ENCODE measurements at places on chromosomes 4 and X.
A peak's percentile ranks its signal among the peaks of the same experiment; 100 is the strongest.

DNA sequence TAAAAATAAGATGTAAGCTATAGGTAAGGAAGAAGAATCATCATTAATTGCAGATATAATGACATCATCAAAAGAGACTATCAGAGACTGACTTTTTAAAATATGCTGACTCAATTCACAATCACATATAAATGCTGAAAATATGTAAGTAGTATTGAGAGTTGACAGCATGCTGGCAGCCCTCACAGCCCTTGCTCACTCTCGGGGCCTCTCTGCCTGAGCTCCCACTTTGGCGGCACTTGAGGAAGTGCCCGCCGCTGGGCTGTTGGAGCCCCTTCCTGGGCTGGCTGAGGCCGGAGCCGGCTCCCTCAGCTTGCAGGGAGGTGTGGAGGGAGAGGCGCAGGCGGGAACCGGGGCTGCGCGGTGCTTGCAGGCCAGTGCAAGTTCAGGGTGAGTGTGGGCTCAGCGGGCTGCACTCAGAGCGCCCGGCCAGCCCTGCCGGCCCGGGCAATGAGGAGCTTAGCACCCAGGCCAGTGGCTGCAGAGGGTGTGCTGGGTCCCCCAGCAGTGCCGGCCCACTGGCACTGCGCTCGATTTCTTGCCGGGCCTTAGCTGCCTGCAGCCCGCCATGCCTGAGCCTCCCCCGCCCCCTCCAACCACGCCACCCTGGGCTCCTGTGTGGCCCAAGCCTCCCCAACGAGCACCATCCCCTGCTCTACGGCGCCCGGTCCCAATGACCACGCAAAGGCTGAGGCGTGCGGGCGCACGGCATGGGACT is 68.9 kb downstream of the RAB28 start:
- no peak for DNase-seq

GRCh38 chr4:158268553-158268952 is 58.3 kb downstream of the TMEM144 start:
- DNase-seq: no peak

GRCh38 chrX:103533511-103534216 is 14.4 kb upstream of the RAB40A start:
- no peak for DNase-seq

GRCh38 chrX:24395775-24396174 is 35.3 kb downstream of the SUPT20HL1 start:
- DNase-seq: peak; percentile 40

GRCh38 chr4:145557720-145558119 is 61.5 kb upstream of the MMAA start:
- DNase-seq: peak; percentile 38

DNA sequence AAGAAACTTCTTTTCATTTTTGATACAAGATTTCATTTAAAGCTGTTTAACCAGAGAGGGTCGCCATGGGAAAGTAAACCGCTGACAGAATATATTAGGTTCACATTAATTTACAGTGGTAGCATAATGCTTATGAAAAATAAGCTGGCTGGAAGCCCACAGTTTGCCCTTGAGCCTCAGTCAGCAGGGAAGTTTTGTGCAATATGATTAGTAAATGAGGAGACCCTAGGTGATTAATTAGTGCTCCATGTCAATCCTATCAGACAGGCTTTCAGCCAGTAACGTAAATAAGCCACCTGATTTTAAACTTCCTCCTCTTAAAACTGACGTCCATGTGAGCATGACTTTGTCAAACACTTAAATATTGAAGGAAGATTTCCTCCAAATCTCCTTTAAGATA is 134.2 kb downstream of the TSPAN5 start:
- no peak for DNase-seq

GRCh38 chr4:87839592-87839946 is 6.8 kb downstream of the MEPE start:
- no peak for DNase-seq

GRCh38 chr4:103095080-103095479 is 4.6 kb downstream of the BDH2 start:
- DNase-seq: no peak

GRCh38 chr4:89056292-89056952 is 563 bp downstream of the FAM13A start:
- DNase-seq: no peak

DNA sequence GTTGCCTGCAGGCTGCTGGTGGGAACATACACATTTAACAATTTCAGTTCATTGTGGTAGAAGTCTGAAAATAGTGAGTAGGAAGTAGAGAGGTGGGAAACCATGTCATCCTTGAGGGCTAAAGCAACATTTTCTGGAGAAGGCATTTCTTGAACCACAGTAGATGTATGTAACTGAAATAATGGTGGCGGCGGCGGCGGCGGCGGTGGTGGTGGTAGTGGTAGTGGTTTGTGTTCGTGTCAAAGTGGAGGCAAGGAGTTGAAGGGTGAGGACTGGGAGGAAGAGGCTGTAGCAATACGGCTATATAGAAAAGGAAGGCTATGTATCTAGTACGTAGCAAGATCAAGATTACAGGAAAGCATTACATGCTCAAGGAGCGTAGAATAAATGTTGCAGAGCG is 1381.6 kb upstream of the TENM3 start:
- no peak for DNase-seq

DNA sequence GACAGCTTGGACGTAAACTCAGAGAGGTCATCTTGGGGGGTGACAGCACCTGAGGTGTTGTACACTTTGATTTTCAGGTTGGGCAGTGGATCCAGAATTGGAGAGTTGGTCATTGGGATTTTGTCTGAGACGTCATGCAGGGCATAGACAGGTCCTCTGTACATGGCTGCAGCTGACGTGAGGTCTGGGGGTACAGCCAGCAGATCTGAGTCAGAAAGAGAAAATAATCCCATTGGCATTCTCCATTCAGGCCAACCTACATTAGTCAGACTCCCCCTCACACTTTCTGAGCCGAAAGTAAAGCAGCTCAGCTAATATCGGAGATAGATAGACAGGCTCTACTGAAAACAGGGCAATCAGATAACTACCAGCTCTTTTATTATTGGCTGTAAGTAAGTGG is 329.7 kb downstream of the UNC5C start:
- DNase-seq: no peak

- peak; percentile 50 for DNase-seq
Measured at GRCh38 chr4:83248486-83248885, 36.1 kb downstream of the COQ2 start.

DNA sequence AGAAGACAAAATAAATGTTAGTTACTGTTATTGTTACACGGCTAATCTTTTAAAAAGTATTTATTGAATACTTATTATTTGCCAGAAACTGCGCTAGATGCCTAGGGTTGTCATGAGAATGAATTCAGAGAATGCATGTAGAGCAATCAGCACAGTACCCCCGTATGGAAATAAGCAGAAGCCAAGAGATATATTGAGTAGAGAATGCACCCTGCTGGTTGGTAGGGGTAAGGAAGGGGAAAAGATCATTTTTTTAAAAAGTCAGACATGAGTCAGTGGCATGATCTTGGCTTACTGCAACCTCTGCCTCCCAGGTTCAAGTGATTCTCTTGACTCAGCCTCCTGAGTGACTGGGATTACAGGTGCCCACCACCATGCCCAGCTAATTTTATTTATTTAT is 13.1 kb upstream of the DRP2 start:
- DNase-seq: peak; percentile 22

DNA sequence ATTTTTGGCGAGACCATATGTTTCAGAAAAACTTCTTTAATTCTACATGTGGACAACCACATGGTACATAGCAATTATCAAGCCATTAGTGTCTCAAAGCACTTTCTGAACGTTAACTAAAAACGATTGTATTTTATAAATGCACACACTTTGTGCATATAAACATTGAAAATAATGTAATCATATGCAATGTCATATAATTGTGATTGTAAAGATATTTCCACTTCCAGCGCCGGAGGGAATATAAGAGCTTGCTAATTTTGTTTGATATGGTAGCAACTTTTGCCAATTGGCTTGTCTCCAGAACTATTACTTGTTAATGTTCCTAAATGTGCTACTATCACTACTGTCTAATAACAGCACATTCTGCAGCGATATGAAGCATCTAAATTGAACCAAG is 162.3 kb upstream of the SMIM31 start:
- DNase-seq: no peak

GRCh38 chr4:99102634-99103033 is 14.0 kb upstream of the ADH5 start:
- DNase-seq: no peak

DNA sequence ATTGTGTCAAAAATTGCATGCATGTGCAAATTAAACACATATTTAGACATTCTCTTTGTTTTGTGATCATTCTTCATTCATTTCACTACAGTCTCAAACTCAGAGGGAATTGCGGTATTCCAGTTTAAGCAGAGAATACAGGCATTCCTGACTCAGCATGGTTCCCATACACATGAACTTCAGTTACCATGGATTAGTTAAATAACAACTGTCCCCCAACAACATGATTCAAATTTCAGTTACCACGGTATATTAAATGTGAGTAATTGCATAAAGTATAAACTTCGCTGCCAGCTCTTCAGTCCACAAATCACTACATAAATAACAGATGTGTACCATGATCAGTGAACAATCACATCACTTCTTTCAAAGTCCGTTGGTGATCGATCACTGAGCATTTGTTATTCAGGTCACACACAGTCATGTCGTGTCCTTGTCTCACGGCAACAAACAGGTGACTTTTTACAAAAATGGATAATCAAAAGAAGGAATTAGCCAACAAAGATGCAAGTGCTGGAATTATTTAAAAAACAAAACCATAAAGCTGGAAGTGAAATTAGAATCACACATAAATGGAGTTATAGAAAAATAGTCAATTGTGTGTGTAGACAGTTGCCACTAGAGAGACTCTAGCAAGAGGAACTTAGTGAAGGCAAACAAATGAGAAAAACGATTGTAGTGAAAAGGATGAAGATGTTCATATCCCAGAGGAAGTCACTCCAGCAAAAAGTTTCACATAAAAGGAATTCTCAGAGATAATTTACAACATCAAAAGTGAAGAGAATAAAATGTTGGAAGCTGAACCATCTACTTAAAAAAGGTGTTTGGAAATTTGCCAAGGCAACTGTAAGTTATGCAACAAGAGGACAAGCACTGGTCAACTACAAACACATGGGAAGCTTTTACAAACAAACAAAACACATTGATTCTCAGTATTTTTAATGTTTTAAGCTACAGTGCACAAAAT is 138.6 kb upstream of the SMARCAD1 start:
- no peak for DNase-seq

GRCh38 chr4:80307774-80308465 is 27.6 kb upstream of the CFAP299 start:
- peak; percentile 77 for DNase-seq

- no peak for DNase-seq
Measured at GRCh38 chrX:16113978-16114565, 9.3 kb upstream of the GRPR start.

Data from RWPE1 (cell line).